ENCODE measurements at places on chromosomes 6 and 20. TPM values are rescaled to one million over a fixed set of nuclear protein-coding genes. Genes with fewer than 3 reads are reported as not detected.
A peak's percentile ranks its signal among the peaks of the same experiment; 100 is the strongest.

DNA sequence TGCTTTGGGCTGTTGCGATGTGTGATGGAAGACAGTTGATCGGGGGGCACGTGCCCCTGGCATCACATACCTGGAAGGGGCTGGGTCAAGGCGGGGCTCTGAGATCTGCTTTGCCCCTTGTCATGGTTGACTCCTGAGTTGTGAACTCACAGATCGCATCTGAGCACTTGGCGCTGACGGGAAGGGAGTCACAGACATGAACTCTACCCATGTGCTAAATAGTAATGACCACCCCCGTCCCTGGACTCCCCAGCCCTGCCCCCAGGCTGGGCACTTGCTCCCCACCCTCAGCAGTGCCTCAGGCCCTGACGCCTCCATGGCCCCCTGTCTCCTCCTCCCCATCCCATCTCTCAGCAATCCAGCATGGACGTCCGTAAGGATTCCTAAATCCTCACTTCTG lies 107.0 kb downstream of the SYNDIG1 start:
- DNase-seq = no peak

TRERF1 gene
- 6.7 TPM for total RNA-seq

EFHC1 gene
- total RNA-seq = 14.0 TPM

DNA sequence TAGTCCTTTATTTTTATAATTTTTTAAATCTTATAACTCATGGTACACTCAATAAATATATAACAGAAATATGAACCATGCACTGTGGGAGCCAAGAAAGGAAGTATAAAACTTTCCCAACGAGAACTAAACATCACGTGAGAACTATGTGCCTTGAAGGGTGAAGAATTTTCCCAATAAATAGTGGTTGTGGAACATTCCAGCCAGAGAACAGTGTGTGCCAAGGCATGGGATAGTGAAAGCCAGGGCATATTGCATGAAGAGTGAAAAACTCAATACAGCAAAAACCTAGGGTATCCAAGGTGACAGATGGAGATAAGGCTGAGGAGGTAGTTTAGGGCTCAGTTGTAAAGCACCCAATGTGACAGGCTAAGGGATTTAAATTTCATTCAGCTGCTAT lies 86.1 kb downstream of the SIM1 start:
- DNase-seq = no peak

APOM gene
- 1.4 TPM for total RNA-seq

GRCh38 chr6:169171016-169171415 lies 82.6 kb downstream of the THBS2 start:
- DNase-seq = no peak

ZBP1 gene
- total RNA-seq = not detected

PPP1R14C gene
- not detected for total RNA-seq

- no peak for DNase-seq
Observed at GRCh38 chr6:163826629-163827028, 412.1 kb downstream of the QKI start.

DNA sequence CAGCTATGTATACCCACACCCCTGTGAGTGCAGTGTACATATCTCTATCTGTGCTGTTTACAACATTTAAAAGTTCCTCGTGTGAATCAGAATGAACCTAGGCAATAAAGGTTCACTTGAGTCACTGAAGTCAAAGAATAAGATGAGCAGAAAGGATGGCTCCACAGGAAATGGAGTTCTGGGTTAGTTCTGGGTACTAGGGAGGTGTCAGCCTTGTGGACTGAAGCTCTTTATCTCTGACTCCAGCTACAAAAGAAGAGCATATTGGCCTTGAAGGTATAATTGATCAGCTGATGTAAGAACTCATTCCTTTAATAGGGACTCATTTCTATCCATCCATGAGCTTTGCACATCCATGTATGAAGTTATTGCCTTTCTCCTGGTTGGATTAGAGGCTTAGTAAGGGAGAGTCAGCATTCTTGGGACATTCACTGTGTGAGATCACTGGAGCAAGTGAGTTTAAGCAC lies 73.9 kb upstream of the BACH2 start:
- peak; percentile 34 for DNase-seq

- DNase-seq = no peak
Observed at GRCh38 chr20:57800791-57801430, 91.1 kb upstream of the PMEPA1 start.

PPP1R3G gene
- total RNA-seq = 0.18 TPM

DNA sequence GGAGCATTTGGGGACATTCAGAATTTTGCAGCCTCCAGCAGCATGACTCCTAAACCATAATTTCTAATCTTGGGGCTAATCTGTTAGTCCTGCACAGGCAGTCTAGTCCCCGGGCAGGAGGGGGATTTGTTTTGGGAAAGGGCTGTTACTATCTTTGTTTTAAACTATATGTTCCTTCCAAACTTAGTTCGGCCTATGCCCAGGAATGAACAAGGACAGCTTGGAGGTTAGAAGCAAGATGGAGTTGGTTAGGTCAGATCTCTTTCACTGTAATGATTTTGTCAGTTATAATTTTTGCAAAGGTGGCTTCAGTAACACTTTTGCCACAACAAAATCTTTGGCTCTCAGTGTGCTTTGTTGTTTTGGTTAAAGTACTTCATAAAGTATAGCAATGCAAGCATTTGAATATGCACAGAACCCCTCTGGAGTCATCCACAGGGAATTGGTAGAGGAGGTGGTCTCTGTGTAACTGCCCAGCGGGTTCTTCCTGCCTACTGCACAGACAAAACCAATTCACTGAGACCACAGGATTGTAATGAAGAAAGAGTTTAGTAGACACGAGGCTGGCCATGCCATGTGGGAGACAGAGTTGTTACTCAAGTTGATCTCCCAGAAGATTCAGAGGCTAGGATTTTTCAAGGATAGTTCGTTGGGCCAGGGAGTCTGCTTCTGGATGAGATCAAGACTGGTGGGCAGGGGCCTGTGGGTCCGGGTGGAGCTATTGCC lies 224.1 kb upstream of the MYLIP start:
- no peak for DNase-seq

RSPH9 gene
- total RNA-seq = under 0.01 TPM

GRCh38 chr6:170405311-170405975 lies 98.9 kb downstream of the FAM120B start:
- peak; percentile 97 for DNase-seq

GPSM3 gene
- 3.9 TPM for total RNA-seq

TBC1D20 gene
- total RNA-seq = 42.8 TPM

ADTRP gene
- total RNA-seq = 0.83 TPM

GRCh38 chr6:137488150-137489045 lies 5.8 kb downstream of the OLIG3 start:
- DNase-seq = no peak

DNA sequence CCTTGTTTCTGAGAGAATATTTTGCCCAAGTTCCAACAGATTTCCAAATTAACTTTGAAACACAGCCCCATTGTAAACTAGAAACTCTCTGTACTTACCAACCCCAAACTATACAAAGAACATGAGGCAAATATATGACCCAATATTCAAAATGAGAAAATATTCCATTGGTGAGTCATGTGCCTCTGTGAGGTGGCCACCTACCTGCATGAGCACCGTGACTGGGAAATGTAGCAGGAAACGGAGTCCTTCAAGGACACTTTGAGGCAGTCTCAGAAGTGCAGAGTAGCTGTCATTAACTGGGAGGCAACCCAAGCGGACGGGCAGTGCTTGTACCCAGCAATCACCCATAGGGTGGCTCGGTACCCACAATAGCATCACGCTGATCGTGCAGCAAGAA lies 335.5 kb upstream of the NOX3 start:
- no peak for DNase-seq

- no peak for DNase-seq
Observed at GRCh38 chr6:131655387-131655786, 18.3 kb downstream of the ENPP3 start.

- DNase-seq = no peak
Observed at GRCh38 chr20:39532205-39532604, 570.1 kb downstream of the DHX35 start.

DNA sequence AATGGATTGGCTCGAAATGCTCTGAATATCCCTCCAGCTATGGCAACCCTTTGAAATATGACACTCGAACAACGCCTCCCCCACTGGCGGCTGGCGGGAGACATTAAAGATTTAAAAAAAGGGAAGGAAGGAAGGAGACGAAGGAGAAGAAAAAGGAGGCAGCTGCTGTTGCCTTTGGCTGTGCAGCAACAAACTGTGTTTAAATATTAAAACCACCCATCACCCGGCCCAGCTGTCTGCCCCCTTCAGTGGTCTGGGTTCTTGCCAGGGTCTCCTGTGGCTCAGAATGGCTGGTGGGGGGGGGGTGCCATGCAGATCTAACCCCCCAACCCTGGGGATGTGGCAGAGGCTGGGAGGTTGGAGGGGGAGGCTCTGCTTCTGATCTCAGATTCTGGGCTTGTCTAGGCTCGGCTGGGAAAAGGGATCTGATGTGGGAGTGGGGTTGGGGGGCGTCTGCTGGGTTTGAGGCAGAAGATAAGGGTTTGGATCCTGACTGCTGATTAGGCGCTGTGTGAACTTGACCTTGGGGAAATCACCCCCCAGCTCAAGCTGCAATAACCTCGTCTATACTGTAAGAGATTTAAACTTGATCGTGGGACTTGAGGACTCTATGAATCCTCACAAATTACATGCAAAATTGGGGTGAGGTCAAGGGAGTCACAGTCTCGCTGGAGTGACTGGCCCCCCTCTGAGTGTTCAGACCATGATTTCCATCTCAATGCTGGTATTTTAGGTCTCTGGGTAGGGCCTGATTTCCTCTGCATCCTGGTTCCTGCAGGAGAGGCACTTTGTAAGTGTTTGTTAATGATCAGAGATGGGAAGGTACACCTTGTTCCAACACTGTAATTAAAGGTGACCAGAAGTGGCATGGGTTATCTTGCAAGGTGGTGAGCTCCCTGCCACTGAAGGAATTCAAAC lies 40.3 kb upstream of the BLCAP start:
- no peak for DNase-seq

DEFB132 gene
- total RNA-seq = not detected

CRISP3 gene
- total RNA-seq = not detected

- no peak for DNase-seq
Observed at GRCh38 chr6:47016261-47016660, 25.9 kb downstream of the ADGRF1 start.

CYP24A1 gene
- total RNA-seq = not detected

TGM3 gene
- not detected for total RNA-seq

- no peak for DNase-seq
Observed at GRCh38 chr6:10589429-10589727, 68.2 kb downstream of the GCNT2 start.

DNA sequence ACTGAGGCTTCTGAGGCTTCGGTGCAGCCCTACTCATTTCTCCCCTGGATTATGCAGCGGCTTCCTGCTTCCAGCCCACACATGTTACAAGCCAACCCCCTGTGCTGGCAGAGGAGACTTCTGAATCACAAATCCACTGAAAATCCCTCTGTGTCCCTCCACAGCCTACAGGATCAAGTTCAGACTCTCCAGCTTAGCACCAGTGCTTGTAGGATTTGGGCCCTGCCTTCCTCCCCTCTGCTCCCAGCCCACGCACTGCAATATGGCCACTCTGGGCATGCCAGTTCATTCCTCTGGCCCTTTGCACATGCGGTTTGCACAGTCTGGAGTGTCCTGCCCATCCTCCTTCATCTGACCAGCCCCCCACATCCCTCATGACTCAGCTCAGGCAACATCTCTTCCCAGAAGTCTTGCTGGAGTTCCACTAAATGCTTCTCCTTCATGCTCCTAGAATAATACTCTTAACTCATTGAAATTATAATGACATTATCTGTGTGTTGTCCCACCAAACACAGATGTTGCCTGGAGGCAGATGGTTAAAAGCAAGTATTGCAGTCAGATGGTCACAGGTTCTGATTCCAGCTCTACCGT lies 15.9 kb upstream of the MDGA1 start:
- peak; percentile 83 for DNase-seq

RNF39 gene
- total RNA-seq = not detected

DNA sequence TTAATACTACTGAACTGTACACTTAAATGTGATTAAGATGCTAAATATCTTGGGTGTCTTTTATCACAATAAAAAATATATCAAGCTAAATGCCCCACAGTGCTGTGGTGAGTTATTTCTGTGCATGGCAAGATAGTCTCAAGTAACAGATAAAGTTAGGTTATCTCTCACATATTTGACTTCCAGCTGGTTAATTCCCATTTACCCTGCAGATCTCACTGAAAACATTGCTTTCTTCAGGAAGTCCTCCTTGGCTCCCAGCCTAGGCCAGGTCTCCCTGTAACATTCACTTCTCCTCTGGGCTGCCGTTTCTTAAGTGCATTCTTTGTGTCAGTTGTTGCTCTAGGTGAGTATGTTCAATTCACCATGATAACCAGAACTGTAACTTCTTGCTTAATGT lies 59.1 kb downstream of the SLC22A1 start:
- DNase-seq = no peak

GRCh38 chr6:84508981-84509380 lies 255.4 kb downstream of the TBX18 start:
- no peak for DNase-seq

DNA sequence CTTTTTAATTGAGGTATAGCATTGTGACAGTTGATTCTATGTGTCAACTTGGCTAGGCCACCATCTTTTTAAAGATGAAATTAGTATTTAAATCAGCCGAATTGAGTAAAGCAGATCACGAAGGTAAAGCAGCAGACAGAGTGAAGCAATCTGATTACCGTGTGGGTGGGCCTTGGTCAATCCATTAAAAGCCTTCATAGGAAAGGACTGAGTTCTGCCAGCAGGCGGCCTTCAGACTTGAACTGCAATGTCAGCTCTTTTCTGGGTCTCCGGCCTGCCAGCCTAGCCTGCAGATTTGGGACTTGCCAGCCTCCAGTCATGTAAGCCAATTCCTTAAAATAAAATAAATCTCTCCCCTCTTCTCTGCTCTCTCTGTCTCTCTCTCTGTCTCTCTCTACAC lies 22.4 kb upstream of the TGM2 start:
- DNase-seq = peak; percentile 43

GRCh38 chr6:158654960-158655489 lies 5.2 kb downstream of the SYTL3 start:
- DNase-seq = peak; percentile 79

- DNase-seq = no peak
Observed at GRCh38 chr20:3164763-3165410, 5.2 kb upstream of the FASTKD5 start.

DNA sequence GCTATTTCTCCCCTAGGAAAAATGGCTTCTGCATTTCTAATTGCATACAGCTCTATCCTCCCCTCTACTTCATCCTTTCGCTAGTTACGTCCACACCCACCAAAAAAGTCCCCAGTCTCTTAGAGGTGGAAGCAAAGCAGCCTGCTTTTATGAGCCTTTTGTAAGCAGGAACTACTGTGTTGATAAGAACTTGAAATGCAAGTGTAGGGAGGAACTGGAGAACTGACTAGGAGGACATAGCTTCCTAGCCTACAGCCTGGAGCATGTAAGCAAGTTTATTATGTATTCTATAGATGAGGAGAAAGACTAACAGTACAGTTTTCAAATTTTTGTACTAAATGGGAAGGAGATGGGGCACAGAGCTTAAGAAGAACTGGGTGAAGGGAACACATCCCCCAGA lies 10.3 kb downstream of the ARHGAP18 start:
- DNase-seq = peak; percentile 26

Measured in IMR-90 (cell line).